Smooth muscle cell of bladder (primary cell): ENCODE measurements at places on chromosomes 12 and 14. TPM values are rescaled to one million over a fixed set of nuclear protein-coding genes. Genes with fewer than 3 reads are reported as not detected.

OR10G2 gene
- total RNA-seq = not detected in 2 replicates

ANKS1B gene
- total RNA-seq = 0.37 and 0.43 TPM in 2 replicates

CEBPE gene
- total RNA-seq = not detected in 2 replicates

CLEC2A gene
- not detected in 2 replicates for total RNA-seq

CMTM5 gene
- 0.14 and 0.18 TPM in 2 replicates for total RNA-seq

DDX54 gene
- 25.2 and 30.2 TPM in 2 replicates for total RNA-seq

SUDS3 gene
- 40.8 and 43.9 TPM in 2 replicates for total RNA-seq

CISTR gene
- not detected in 2 replicates for total RNA-seq

FSCB gene
- total RNA-seq = not detected in 2 replicates

KRT6C gene
- not detected in 2 replicates for total RNA-seq

COX8C gene
- total RNA-seq = not detected in 2 replicates

CRIP1 gene
- total RNA-seq = 2.0 and 3.3 TPM in 2 replicates

NXPH4 gene
- total RNA-seq = 0.28 and 0.65 TPM in 2 replicates

BCL11B gene
- under 0.01 TPM in 1 of 2 replicates, not detected in the other for total RNA-seq

TDRD9 gene
- total RNA-seq = 0.37 and 0.57 TPM in 2 replicates

RNASE4 gene
- 14.4 and 29.1 TPM in 2 replicates for total RNA-seq

ITGB7 gene
- 0.14 and 0.37 TPM in 2 replicates for total RNA-seq

GALNT16 gene
- 0.85 and 1.4 TPM in 2 replicates for total RNA-seq

BBOF1 gene
- total RNA-seq = 8.7 and 9.8 TPM in 2 replicates
